Memory B cell (primary cell): ENCODE measurements at places on chromosomes 13 and 19.

DNA sequence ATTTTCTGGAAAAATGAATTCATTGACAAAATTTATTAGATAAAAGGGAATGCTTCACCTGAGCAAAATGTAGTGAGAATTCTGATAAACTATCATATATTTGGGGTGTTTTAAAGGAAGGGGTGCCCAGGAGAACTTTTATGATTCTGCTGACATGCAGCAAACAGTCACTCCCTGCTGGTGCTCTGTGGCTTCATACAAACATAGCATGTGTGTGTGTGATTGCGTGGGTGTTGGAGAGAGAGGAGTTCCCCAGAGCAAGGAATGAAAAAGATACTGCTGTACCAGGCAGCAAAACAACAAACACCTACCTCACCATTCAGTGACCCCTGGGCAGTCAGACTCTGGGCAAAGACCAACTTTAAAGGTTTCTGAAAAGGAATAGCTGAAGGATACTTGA is 546.7 kb downstream of the RFC3 start:
- no peak for DNase-seq

- no peak for DNase-seq
These were observed 1.2 kb upstream of the DPY19L3 start for GRCh38 chr19:32404213-32404932.

GRCh38 chr19:8552810-8553209 is 24.4 kb downstream of the MYO1F start:
- no peak for DNase-seq

DNA sequence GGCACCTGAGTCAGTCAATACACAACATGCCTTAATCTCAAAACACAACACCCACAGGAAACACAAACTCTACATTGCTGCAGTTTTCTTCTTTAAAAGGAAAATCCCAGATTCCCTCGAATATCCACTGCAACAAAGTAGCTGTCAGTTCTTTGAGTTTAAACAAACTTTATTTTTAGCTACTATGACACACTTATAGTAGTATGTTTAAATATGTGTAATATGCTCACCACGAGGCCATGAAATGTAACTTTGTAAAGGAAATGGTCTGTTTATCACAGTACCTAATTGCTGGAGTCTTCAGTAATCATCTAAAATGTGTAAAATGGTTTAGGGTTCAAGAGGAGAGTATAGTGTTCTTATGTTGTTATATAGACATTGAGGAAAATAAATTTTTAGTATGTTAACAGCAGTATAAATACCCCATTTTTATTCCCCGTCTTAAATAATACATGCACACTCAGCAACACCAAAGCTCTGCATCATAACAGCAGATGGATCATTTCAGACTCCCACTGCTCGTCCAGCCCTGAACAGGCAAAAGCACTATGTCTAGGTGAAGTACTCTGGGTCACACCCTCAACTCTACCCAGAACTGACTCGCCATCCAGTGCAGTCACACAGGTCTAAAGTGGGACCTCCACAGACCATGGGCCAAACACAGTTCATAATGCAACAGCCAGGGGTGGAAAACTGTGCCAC is 20.6 kb downstream of the TUBGCP3 start:
- no peak for DNase-seq

DNA sequence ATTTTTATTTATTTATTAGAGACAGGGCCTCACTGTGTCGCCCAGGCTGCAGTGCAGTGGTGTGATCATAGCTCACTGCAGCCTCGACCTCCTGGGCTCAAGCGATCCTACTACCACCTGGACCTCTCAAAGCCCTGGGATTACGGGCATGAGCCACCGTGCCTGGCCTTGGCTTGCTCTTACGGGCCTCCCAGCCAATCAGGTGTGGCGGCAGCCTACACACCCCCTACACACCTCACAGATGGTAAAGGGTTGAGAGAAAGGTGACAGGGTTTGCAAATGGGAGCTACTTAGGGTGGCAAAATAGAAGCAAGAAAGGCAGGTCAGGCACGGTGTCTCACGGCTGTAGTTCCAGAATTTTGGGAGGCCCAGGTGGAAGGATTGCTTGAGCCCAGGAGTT is 1.0 kb upstream of the ZBTB32 start:
- no peak for DNase-seq

- no peak for DNase-seq
These were observed 40.3 kb downstream of the ANKRD10 start for GRCh38 chr13:110874508-110874960.

GRCh38 chr19:47158367-47158791 is 27.7 kb downstream of the SAE1 start:
- no peak for DNase-seq

DNA sequence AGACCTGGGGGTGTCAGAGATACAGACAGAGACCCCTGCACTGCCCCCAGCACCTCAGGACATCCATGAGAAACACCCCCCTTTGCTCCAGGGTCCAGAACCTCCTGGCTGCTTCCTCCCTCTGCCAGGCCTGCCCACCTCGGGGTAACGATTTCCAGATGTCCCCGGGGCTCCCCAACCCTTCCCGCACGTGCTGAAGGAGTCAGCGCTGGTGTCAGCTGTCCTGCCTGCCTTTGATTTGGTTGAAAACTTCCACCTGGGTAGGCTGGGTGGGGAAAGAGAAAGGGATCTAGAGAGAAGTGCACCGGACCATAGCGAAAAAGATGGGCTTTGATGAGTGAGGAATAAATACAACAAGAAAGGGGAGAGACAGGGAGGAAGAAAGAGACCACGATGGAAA is 1.5 kb upstream of the CGB7 start:
- no peak for DNase-seq

- DNase-seq, result no peak
These were observed 19.3 kb downstream of the PALM start for GRCh38 chr19:728011-728410.

GRCh38 chr19:43425567-43426392 is 11.1 kb downstream of the TEX101 start:
- DNase-seq, result no peak

DNA sequence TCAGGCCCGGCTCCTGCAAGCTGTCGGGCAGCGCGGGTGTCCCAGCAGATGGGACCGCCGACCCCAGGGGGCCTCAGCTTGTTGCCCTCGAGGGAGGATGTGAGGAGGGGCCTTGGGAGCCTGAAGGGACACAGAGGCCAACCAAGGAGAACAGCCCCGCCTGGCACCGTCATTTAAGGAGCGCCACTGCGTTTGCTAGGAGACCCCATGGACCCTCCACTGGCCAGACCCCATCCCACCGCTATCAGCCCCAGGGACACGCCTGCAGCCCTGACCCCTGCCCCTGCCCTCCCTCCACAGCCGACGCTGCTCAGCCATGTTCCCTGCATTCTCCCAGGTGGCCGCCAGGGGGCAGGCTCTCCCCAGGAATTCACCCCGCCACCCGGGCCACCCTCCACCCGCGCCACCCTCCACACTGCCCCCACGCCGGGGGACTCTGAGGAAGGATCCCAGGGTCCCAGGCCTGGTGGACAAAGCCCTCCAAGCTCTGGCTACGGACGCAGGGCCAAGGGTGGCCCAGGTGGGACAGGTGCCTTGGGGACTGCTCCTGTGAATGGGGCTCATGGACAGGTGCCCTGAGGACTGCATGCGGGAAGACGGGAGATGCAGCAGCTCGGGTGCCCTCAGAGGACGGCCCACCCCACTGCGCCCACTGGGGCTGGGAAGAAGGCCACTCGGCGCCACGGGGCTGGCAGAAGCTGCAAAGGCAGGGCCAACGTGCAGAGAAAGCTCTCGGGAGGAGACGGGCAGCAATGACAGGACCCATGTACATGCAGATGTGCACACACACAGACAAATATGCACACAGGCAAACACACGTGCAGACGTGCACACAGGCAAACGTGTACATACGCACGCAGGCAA is 34.4 kb downstream of the PIP5K1C start:
- peak; percentile 93 for DNase-seq

- DNase-seq, result no peak
These were observed 810.4 kb downstream of the DACH1 start for GRCh38 chr13:71056581-71056980.

- no peak for DNase-seq
These were observed 33.9 kb downstream of the NUFIP1 start for GRCh38 chr13:44955406-44955805.

DNA sequence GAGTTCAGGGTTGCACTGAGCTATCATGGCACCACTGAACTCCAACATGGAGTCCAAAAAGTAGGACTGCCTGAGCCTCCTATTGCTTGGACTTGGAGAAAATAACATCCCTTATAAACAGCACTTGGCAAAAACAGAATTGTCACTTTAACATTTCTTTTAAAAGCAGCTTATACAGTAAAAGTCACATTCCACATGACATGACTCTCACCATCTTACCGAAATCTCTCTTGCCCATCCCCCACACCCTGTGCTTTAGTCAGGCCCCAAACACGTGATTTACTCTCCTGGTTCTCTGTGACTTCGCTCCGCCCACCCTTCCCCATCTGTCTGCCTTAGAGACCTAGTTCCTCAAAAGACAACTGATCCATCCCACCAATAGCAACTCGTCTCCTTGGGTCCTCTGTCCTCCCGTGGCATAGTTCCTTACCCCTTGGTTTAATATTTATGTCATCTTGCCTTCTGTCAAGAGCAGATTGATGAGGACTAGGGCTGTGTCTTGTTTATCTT is 4.6 kb downstream of the SAFB start:
- peak; percentile 58 for DNase-seq

GRCh38 chr13:73935991-73936390 is 198.2 kb downstream of the KLF12 start:
- DNase-seq, result no peak

DNA sequence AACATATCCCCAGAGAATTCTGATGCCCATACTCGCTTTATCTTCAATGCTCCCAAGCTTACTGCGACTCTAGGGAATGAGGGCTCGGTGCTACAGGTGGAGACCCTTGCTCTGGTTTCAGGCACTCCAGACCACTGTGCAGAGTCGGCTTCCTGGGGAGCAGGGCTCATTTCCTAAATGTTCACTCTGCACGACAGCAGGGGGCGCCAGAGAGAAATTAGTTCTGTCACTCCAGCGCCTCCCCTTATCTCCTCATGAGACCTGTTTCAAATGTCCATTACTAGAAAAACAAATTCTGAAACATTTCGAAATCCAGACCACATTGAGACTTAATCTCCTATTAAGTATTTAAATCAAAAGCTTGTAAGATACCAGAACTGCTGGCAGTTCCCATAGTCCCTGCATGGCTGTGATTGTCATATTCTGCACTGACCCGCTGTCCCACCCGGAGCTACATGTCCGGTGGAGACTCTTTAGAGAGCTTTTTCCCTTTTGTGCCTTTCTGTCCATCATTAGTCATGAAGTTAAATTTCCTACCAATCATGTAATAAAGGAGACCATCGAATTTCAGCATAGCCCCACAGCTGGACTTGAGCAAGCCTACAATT is 22.4 kb downstream of the EPSTI1 start:
- DNase-seq, result peak; percentile 77

GRCh38 chr13:101417043-101417406 is 717 bp upstream of the NALCN start:
- no peak for DNase-seq

DNA sequence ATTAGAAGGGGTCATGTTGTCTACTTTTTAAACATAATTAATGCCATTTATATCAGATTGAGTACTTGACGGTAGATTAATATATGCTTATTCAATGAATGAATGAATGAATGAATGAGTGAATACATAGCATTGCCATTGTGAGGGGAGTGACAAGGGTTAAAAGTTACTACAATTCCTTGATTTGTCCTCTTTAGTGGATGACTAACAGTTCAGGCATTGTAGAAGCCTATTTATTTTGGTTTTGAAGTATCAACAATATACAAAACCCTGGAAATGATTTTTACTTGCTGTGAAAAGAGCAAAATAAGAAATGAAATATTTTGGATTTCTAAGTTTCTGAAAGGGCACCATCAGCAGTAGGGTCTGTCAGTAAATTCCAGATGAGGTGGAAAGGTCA is 122.7 kb downstream of the CYSLTR2 start:
- no peak for DNase-seq

GRCh38 chr19:33403221-33403972 is 29.9 kb downstream of the CEBPG start:
- no peak for DNase-seq

GRCh38 chr13:106415971-106416370 is 119.5 kb downstream of the EFNB2 start:
- DNase-seq, result no peak

DNA sequence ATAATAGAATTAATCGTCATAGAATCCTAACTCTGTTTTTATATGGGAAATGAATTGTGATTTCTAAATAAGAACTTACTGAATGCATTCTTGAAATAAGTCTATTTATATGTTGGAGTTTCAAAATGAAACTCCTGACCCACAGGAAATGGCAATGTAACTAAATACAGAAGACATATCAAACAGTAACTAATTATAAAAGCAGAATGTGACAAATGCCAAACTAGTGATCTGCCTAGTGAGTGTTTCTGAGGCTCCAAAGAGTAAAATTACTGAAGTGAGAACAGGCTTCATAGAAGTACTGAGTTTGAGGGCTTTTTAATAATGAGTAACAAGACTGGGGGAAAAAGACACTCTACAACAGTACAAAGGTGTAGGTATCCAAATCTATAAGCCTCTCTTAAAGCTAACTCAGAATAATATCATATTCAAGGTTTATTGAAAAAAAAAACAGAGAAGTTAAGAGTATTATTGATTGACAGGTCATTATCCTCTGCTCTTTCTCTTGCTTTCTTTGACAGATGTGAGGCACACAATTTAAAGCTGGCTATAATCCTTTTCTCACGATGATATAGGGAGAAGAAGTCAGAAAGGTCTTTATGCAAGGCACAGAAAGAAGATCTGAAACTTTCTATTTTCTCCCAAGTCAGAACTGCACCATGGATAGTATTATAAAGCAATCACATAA is 17.4 kb upstream of the ATXN8OS start:
- DNase-seq, result no peak

GRCh38 chr13:103031332-103031873 is 34.8 kb downstream of the SLC10A2 start:
- no peak for DNase-seq

GRCh38 chr13:32316028-32316339 is 676 bp downstream of the BRCA2 start:
- DNase-seq, result no peak

GRCh38 chr19:33796164-33796875 is at the start of gene KCTD15:
Gene KCTD15 (plus strand): TSS chr19:33796870. CDS start chr19:33800455, 3,585 bp downstream.
- peak; percentile 22 for DNase-seq

GRCh38 chr13:108662528-108662927 is 33.1 kb downstream of the MYO16 start:
- DNase-seq, result no peak
